ENCODE measurements at places on chromosomes 13 and 19. TPM values are rescaled to one million over a fixed set of nuclear protein-coding genes. Genes with fewer than 3 reads are reported as not detected.
A peak's percentile ranks its signal among the peaks of the same experiment; 100 is the strongest.

BCL3 gene
- 23.8 TPM for total RNA-seq

DACT3 gene
- total RNA-seq, result 3.7 TPM

DNA sequence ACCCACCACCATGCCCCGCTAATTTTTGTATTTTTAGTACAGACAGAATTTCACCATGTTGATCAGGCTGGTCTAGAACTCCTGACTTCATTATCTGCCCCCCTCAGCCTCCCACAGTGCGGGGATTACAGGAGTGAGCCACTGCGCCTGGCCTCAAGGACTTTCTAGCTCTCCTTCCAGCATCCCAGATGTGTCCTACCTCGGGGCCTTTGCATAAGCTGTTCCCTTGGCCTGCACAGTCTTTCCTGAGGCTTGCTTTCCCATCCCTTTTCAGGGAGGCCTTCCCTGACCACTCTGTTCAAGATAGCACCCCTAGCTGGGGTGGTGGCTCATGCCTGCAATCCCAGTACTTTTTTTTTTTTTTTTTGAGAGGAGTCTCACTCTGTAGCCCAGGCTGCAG lies 14.3 kb upstream of the BCAM start:
- H3K36me3 ChIP-seq, result no peaks in the 10 kb centered on the region
- DNase-seq, result no peak
- peaks cover 9% of the 10 kb centered on the region for H3K4me1 ChIP-seq
- H3K27ac ChIP-seq, result no peak overlapping the region
- H3K4me3 ChIP-seq, result no peak overlapping the region

GRCh38 chr13:42735010-42735409 lies 46.4 kb upstream of the FAM216B start:
- no peaks in the 10 kb centered on the region for H3K4me1 ChIP-seq
- DNase-seq, result no peak
- no peak overlapping the region for H3K27ac ChIP-seq
- H3K36me3 ChIP-seq, result no peaks in the 10 kb centered on the region
- peaks cover 8% of the 10 kb centered on the region for H3K27me3 ChIP-seq
- no peak overlapping the region for H3K4me3 ChIP-seq

SPRY2 gene
- 0.44 TPM for total RNA-seq

GRCh38 chr13:98267080-98267912 lies 90.2 kb upstream of the RNF113B start:
- H3K4me1 ChIP-seq, result no peaks in the 10 kb centered on the region
- DNase-seq, result no peak
- H3K27ac ChIP-seq, result no peak overlapping the region
- no peak overlapping the region for H3K4me3 ChIP-seq
- peaks cover 4% of the 10 kb centered on the region for H3K27me3 ChIP-seq

DNA sequence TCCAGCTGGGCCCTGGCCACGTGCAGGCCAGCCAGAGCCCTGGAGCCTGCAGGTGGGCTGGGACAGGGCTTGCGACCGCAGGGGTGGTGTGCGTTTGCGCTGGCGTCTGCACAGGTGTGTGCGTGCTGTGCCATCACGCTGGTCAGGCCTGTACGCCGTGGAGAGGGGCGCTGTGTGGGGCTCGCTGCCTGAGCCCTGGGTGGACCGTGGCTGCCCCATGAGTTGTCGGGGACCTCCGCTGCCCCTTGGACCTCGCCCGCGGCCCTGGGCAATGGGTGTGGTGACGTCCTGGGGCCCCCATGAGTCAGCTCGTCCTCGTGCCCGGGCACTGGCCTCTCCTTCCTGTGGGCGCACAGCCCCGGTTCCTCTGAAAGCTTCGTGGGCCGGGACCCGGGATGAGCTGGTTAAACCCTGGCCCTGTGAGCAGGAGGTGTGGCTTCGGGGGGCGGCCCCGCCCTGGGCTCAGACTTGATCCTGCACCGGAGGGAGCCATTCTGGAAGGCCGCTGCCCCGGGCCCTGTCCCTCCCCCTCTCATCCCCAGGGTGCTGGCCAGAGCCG lies 6.8 kb downstream of the CSNK1G2 start:
- no peak overlapping the region for H3K27ac ChIP-seq
- DNase-seq, result no peak
- no peaks in the 10 kb centered on the region for H3K27me3 ChIP-seq
- H3K4me3 ChIP-seq, result no peak overlapping the region
- H3K4me1 ChIP-seq, result peaks cover 17% of the 10 kb centered on the region

LATS2 gene
- total RNA-seq, result 0.99 TPM

- H3K36me3 ChIP-seq, result no peaks in the 10 kb centered on the region
- peak within 1 kb of the TSS; percentile 61 for H3K27ac ChIP-seq
These were observed at the start of gene TMEM272 for GRCh38 chr13:51844862-51845573. TMEM272 (minus strand) TSS chr13:51845177; CDS start chr13:51838530, 6,647 bp downstream.

DGKH gene
- total RNA-seq, result 12.2 TPM

DNA sequence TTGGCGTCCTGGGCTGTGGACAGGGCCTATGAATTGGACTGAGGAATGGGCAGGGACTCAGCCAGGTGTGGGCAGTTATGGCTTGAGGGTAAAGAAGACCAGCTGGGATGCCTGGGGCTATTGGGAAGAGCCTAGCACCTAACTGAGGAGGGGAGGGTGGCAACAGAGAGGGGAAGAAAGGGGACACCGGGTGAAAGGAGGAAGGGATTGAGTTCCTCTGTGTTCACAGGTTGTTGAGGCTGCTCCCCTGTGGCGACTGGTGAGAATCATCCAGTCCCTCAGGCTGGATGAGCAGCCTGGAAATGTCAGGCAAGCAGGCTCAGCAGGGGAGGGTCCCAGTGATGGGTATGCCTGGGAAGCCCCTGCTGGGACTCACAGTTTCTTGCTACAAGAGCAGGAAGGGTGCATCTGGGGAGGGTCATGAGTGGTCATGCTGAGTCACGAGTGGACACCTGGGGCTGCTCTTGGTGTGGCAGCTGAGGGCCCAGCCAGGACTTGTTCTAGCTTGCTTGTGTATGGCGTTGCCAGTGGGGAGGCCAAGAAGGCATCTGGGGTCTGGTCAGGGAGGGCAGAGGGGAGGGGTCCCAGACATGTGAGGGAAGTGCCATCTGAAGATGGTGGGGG lies 1.4 kb downstream of the ZNF324 start:
- DNase-seq, result no peak
- H3K36me3 ChIP-seq, result peaks cover 22% of the 10 kb centered on the region
- peak overlapping the region; percentile 91 for H3K4me3 ChIP-seq
- H3K27ac ChIP-seq, result peak overlapping the region; percentile 25
